ENCODE measurements at places on chromosomes 16 and 17.

GRCh38 chr17:31488264-31488981 is 96.9 kb downstream of the RAB11FIP4 start:
- no peak for DNase-seq

GRCh38 chr16:48575471-48576050 is 34.4 kb downstream of the N4BP1 start:
- no peak for DNase-seq

- DNase-seq, result no peak
These were observed 66.3 kb downstream of the BPTF start for GRCh38 chr17:67891481-67892119.

- no peak for DNase-seq
These were observed 20.4 kb downstream of the VAC14 start for GRCh38 chr16:70780546-70780945.
